HFFc6 (cell line): ENCODE measurements at places on chromosomes 1 and 21. TPM values are rescaled to one million over a fixed set of nuclear protein-coding genes. Genes with fewer than 3 reads are reported as not detected.

NMNAT2 gene
- total RNA-seq, result 20.6 to 32.3 TPM (median 28.2 TPM) in 3 replicates

VSIG8 gene
- total RNA-seq, result not detected in 2 replicates

IKBKE gene
- total RNA-seq, result 14.4 to 19.5 TPM (median 15.2 TPM) in 3 replicates

GRCh38 chr21:46594276-46594675 lies 10.6 kb downstream of the S100B start:
- H3K36me3 ChIP-seq, result peaks cover 11% of the 10 kb centered on the region
- H3K27me3 ChIP-seq, result peaks cover 10% of the 10 kb centered on the region
- H3K4me1 ChIP-seq, result peaks cover 7% of the 10 kb centered on the region
- no peak overlapping the region for H3K4me3 ChIP-seq
- no peak overlapping the region for H3K27ac ChIP-seq
- no peak for DNase-seq

- no peak overlapping the region for H3K4me3 ChIP-seq
- H3K27me3 ChIP-seq, result peaks cover 2% of the 10 kb centered on the region; the same call in 1 of the 2 replicates
- no peaks in the 10 kb centered on the region for H3K36me3 ChIP-seq
- no peaks in the 10 kb centered on the region; the same call in 1 of the 2 replicates for H3K4me1 ChIP-seq
- peak overlapping the region; percentile 34; the same call in 1 of the 2 replicates for H3K27ac ChIP-seq
Measured at GRCh38 chr1:167428395-167428794, 89.9 kb downstream of the CD247 start.
